ENCODE measurements at places on chromosomes 3 and 15. TPM values are rescaled to one million over a fixed set of nuclear protein-coding genes. Genes with fewer than 3 reads are reported as not detected.

RTP4 gene
- not detected for total RNA-seq

DZIP3 gene
- 14.8 TPM for total RNA-seq

CLDN16 gene
- total RNA-seq: 0.09 TPM

CCDC13 gene
- not detected for total RNA-seq

CACNA2D3 gene
- not detected for total RNA-seq

PARP15 gene
- not detected for total RNA-seq

SV2B gene
- 3.9 TPM for total RNA-seq

GPR62 gene
- not detected for total RNA-seq

PLSCR5 gene
- total RNA-seq: not detected

DUOXA2 gene
- total RNA-seq: not detected

Data from A673 (cell line).